Uterus (tissue), 4 donors: ENCODE measurements at places on chromosomes 5 and 9. TPM values are rescaled to one million over a fixed set of nuclear protein-coding genes. Genes with fewer than 3 reads are reported as not detected.

DNA sequence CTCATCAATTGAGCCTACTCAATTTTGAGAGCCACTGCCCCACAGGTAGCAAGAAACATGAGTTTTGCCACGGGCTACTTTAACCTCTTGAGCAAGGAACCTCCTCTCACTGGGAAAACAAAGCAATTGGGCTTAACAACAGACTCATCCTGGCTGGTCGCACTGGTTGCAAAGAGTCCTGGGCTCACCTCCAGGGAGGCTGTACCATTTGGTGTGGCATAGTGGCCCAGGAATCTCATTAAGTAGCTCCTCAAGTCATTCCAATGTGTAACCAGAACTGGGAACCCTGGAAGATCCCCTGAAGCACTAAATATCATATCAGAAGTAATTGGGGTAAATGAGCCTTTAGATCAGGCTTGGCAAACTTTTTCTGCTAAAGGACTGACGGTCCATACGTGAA lies 78.5 kb downstream of the MYO10 start:
- no peak for DNase-seq
- no peak overlapping the region for H3K4me3 ChIP-seq
- H3K36me3 ChIP-seq = no peaks in the 10 kb centered on the region

DNA sequence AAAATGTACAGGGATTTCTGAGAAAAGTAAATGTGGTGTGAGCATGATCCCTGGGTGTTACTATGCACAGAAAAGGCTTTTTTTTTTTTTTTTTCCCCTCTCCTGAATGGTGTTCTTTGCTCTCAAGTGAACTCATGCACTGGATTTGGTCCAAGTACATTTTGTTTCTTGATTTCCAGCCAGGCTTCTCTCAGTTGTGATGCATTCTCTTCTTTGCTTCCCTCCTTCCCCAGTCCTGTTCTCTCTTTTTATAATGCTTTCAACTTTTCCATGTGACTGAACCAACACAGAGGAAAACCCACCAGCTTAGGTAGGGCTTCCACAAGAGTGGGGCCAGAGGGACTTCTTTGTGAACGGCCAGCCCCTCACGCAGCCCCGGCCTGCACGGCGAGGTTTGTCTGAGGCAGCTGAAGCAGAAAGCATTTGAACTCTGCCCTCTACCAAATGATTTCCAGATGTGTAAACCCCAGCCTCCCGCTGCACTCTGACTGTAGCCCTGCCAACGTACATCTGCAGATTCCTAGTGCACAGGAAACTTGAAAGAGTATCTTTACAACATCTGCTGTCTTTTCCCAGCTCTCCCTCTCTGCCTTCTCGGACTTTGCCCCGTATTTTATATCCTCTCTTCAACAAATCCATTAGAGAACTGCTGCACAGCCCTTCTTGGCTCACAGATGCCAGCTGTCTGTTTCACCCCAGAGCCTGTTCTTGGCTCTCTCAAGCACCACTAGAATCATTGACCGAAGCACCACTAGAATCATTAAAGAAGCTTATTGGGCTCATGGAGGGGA lies 71.8 kb upstream of the CD180 start:
- H3K27ac ChIP-seq = peak overlapping the region; percentile 96
- H3K4me3 ChIP-seq = peak overlapping the region; percentile 10
- peaks cover 19% of the 10 kb centered on the region for H3K4me1 ChIP-seq
- peak; percentile 83 for DNase-seq

- no peak for DNase-seq
- H3K36me3 ChIP-seq = no peaks in the 10 kb centered on the region
- H3K27me3 ChIP-seq = no peaks in the 10 kb centered on the region
- H3K4me1 ChIP-seq = no peaks in the 10 kb centered on the region
Measured at GRCh38 chr5:161535762-161536161, 10.8 kb downstream of the GABRB2 start.

DNA sequence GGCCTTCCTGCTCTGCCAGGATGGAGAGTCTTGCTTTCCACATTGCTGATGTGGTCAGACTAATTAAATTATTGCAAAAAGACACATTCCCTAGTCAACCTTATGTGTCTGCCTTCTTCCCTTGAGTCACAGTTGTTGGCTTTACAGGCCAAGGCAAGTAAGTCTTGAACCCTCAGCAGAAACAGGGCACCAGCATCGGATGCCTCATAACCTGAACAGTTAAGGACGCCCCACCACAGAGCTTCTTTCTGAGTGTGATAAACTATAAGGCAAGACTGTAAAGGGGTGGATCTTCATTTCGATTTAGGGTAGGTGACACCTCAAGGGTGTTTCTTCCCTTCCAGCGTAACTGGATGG lies 670 bp upstream of the KIF2A start:
- H3K36me3 ChIP-seq = no peaks in the 10 kb centered on the region
- no peaks in the 10 kb centered on the region for H3K4me1 ChIP-seq
- H3K4me3 ChIP-seq = peak overlapping the region; percentile 57
- no peak for DNase-seq
- H3K27ac ChIP-seq = peak overlapping the region; percentile 96
- H3K27me3 ChIP-seq = no peaks in the 10 kb centered on the region

- H3K4me3 ChIP-seq = no peak overlapping the region
- no peaks in the 10 kb centered on the region for H3K36me3 ChIP-seq
- no peaks in the 10 kb centered on the region for H3K4me1 ChIP-seq
- DNase-seq = no peak
- H3K27me3 ChIP-seq = no peaks in the 10 kb centered on the region
Measured at GRCh38 chr5:79853676-79854418, 137.2 kb downstream of the MTX3 start.

DNA sequence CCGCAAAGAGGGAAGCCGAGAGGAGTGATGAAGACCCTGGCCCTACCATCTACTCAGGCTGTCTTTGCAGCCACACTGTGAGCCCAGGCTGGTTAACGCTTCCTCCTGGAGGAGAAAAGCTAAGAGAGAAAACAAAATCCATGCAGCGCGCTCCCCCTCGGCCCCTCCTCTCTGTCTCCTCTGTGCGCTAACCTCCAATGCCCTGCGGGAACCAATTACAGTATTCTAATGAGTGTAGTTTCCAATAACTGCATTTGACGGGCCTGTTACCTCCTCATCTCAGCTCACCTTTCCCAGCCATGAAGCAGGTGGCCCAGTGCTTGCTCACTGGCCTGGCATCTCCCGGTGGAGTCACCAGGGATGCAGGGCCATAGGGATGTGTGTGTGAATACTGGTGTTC lies 565.5 kb downstream of the EBF1 start:
- no peaks in the 10 kb centered on the region for H3K27me3 ChIP-seq
- no peak overlapping the region for H3K4me3 ChIP-seq
- DNase-seq = no peak
- H3K27ac ChIP-seq = no peak overlapping the region

DNA sequence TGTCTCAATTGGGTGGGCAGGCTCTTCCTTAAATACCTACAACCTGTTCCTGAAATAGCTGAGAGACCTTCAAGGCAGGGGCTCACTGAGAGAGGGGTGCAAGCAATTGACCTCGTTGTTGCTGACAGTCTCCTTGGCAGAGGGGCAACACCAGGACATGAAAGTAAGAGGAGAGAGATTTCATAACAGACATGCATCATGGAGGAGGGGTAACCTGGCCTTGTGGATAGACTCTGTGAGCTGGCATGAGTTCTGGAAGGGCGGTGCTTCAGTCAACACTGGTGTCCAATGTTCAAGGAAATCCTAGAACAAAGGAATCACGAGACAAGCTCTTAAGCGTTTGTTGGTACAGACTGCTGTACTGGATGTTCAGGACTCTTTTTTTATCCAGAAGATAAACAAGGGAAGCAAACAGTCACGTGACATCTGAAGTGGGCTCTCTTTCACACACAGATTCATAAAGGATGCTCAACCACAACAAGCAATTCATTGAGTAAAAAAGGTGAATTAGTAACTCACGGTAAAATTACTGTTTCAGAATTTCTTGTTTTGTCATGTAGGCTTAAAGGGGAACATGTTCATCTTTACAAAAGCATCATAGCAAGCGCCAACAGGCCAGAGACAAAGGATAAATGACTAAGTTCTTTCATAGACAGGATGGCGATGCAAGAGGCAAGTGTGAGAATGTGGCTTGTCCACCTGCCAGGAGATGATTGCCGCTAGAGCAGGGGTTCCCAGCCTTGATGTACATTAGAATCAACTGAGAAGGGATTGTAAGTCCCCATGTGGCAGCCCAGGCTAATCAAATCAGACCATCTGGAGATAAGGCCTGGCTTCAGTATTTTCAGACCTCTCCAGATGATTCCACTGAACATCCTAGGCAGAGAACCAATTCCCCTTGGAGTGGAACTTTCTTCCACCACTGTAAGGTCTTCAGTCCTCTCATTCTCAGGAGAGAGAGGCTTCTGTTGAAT lies 20.7 kb downstream of the ANKRA2 start:
- H3K27me3 ChIP-seq = no peaks in the 10 kb centered on the region
- H3K27ac ChIP-seq = no peak overlapping the region
- H3K4me3 ChIP-seq = no peak overlapping the region
- H3K4me1 ChIP-seq = no peaks in the 10 kb centered on the region
- DNase-seq = no peak
- no peaks in the 10 kb centered on the region for H3K36me3 ChIP-seq

GRCh38 chr9:130442746-130443455 lies 1.9 kb upstream of the ASS1 start:
- H3K27ac ChIP-seq = no peak overlapping the region
- DNase-seq = no peak
- H3K4me3 ChIP-seq = no peak overlapping the region
- peaks cover 13% of the 10 kb centered on the region for H3K4me1 ChIP-seq
- no peaks in the 10 kb centered on the region for H3K27me3 ChIP-seq
- H3K36me3 ChIP-seq = no peaks in the 10 kb centered on the region

DNA sequence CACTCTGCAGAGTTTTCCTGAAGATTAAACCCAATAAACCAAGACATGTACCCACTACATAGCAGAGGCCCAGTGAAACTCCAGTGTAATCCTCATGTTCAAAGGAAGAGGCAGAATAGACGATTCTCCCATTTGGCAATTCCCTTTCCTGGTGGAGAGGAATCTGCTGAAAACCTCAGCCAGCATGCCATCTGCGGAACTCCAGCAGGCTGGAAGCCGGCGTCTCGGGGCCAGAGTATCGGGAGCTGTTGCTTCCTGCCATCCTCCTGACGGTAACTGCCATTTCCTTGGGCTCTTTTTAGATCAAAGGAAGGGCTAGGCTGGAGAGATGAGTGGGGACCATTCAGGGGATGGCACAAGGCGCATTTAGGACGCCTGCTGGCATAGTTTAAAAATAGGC lies 20.5 kb downstream of the NEURL1B start:
- no peak for DNase-seq
- H3K4me1 ChIP-seq = peaks cover 7% of the 10 kb centered on the region
- no peak overlapping the region for H3K4me3 ChIP-seq
- peak overlapping the region; percentile 84 for H3K27ac ChIP-seq

DNA sequence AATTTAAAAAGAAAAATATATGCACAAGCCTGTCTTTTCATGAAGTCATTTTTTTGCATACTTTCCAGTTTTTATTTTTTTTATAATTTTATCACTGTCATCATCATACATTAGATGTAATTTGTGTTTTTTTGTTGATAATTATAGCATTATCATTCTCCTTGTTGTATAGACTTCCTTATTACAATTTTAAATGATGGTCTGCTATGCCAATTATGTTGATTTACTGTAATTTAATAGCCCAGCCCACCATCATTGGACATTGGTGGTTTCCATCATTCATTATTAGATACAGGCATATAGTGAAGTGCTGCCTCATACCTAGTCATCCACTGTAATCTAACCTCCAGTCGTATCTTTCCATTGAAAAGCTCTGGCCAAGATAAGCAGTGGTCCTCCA lies 3.8 kb upstream of the TJP2 start:
- no peaks in the 10 kb centered on the region for H3K36me3 ChIP-seq
- no peak overlapping the region for H3K4me3 ChIP-seq
- H3K27ac ChIP-seq = no peak overlapping the region
- no peak for DNase-seq
- no peaks in the 10 kb centered on the region for H3K27me3 ChIP-seq
- no peaks in the 10 kb centered on the region for H3K4me1 ChIP-seq

DNA sequence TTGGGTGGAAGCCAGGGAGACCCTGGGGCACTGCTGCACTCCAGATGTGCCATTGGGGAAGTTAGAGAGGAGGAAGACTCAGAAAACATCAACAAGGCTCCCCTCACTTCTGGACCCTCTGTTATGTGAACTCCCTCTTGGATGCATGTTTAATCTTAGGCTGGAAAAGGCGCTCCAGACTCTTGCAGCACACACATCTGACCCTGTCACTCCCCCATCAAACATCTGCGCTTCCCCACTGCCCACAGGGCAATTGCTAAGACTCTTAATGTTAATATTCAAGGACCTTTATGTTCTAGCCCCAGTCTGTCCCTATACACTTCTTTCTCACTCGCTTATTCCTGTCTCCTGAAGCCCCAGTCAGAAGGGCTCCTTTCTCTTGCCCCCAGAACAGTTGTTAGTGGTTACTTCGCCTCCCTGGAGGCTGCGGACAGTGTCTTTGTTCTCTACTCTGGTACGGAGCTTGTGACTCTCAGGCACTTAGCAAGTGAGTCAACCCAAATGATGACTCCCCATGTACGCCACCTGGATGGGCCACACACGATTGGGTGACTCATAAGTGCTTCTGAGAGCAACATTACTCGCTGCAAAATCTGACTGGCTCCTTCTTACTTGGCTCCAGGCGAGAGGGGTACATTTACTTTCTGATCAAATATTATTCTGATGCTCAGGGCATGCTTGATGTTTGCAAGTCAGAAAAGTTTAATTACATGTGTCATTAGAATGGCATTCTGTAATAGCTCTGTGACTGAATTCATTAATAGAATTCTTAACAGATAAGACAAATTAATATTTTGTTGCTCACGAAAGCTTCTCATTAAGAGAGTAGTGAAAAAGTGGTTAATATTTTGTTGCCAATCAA lies 193.6 kb downstream of the HSPA4 start:
- DNase-seq = no peak
- H3K36me3 ChIP-seq = no peaks in the 10 kb centered on the region
- H3K27ac ChIP-seq = no peak overlapping the region
- no peak overlapping the region for H3K4me3 ChIP-seq
- no peaks in the 10 kb centered on the region for H3K4me1 ChIP-seq

GRCh38 chr5:84091127-84091799 lies 293.4 kb downstream of the EDIL3 start:
- H3K27me3 ChIP-seq = no peaks in the 10 kb centered on the region
- no peaks in the 10 kb centered on the region for H3K4me1 ChIP-seq
- no peaks in the 10 kb centered on the region for H3K36me3 ChIP-seq
- DNase-seq = no peak

DNA sequence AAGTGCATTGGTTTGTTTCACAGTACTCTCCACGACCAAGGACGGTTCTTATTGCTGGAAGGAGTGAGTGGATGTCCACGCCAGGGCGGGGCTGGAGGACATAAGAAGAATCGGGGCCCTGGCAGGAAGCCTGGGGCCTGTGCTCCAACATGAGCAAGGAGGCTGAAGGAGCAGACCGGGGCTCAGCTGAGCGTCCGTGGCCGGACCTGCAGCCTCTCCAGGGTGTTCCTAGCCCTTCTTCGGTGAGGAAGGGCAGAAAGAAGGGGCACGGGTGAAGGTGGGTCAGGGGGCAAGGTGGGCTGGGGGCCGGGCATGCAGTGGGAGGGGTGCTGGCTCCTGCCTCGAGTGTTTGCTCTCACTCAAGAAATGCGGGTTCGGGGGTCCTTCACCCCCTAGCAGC lies 18.1 kb downstream of the FAM78A start:
- H3K27ac ChIP-seq = no peak overlapping the region
- no peaks in the 10 kb centered on the region for H3K36me3 ChIP-seq
- H3K4me3 ChIP-seq = no peak overlapping the region
- no peaks in the 10 kb centered on the region for H3K4me1 ChIP-seq

GRCh38 chr9:91045041-91045440 lies 243.4 kb downstream of the SYK start:
- H3K27ac ChIP-seq = peak overlapping the region; percentile 93
- peak; percentile 11 for DNase-seq
- no peaks in the 10 kb centered on the region for H3K27me3 ChIP-seq
- H3K36me3 ChIP-seq = no peaks in the 10 kb centered on the region
- H3K4me3 ChIP-seq = no peak overlapping the region

Gene AFAP1L1
- total RNA-seq = 5.3 TPM

Gene FBP1
- 2.6 TPM for total RNA-seq

Gene GADD45G
- total RNA-seq = 0.88 TPM

Gene PLAA
- 12.4 TPM for total RNA-seq

Gene RANBP3L
- 0.51 TPM for total RNA-seq
